ENCODE measurements at places on chromosomes 3 and 15.

DNA sequence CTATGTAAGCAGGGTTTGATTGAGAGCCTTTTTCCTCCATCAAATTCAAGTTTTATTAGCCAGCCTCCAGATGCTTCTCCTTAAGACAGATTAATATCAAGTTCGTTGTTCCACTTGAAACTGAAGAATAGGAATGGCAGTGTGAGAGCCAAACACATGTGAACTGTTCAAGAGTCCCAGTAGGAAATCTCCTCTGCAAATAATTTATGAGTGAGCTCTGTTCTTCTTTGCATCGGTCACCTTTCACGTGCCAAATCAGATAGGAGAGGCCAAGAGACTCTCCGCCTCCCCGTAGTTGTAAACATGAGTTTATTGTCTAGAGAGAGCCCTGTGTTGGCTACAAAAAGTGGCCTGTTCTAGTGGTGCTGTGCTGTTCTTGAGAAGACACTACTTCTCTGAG, 372.1 kb upstream of the NR2F2 start:
- DNase-seq, result no peak

DNA sequence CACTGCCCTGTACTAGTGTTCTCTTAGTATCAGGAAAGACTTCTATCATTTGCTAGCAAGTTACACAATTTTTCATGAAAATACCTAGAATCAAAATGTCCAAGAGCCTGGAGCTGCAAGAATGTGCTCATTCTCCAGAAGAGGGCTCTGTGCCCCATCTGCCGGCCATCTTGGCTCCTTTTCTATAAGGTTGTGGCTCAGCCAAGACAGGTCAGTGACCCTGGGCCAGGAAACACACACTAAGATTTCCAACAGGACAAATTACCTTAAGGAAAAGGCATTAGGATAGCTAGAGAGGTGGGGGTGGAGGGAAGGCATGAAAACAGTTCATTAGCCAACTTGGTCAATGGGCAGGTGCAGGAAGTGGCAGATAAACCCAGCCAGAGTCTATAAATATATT, 20.7 kb downstream of the TIMP4 start:
- DNase-seq, result no peak

DNA sequence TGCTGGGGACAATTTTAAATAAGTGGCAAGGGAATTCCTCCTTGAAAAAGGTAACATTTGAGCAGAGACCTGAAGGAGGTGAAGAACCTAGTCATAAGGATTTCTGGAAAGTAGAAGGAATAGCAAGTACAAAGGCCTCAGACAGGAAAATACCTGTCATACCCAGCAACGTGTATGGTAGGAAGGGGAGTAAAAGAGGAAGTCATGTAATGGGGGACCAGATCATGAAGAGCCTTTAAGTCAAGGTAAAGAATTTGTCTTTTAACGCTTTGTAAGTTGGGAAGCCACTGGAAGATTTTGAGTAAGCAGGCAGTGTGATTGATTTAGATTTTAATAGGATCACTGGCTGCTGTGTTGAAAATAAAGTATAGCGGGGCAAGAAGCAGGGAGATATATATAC, 43.4 kb upstream of the FAH start:
- no peak for DNase-seq

GRCh38 chr3:66106788-66107187, 68.1 kb upstream of the MAGI1 start:
- no peak for DNase-seq

GRCh38 chr15:81106560-81106959, 27.5 kb upstream of the CFAP161 start:
- DNase-seq, result no peak

DNA sequence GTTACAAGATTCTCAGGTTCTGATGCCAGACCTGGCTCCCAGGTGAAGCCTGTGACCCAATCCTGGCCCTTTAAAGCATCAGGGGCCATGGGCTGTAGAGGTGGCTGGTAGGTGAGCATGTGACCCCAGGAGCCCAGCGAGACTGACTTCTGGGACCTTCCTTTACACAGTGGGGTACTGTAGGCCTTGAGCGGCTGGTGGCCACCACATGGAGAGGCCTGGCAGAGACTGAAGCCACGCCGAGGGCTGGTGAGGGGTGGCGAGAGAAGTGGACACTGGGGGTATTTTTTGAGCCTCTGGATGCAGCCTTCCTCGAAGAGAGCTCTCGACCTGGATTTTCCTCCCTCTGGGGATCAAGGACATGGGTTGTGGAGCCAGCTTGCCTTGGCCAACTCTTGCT, 71.2 kb upstream of the ITGA11 start:
- DNase-seq, result no peak

DNA sequence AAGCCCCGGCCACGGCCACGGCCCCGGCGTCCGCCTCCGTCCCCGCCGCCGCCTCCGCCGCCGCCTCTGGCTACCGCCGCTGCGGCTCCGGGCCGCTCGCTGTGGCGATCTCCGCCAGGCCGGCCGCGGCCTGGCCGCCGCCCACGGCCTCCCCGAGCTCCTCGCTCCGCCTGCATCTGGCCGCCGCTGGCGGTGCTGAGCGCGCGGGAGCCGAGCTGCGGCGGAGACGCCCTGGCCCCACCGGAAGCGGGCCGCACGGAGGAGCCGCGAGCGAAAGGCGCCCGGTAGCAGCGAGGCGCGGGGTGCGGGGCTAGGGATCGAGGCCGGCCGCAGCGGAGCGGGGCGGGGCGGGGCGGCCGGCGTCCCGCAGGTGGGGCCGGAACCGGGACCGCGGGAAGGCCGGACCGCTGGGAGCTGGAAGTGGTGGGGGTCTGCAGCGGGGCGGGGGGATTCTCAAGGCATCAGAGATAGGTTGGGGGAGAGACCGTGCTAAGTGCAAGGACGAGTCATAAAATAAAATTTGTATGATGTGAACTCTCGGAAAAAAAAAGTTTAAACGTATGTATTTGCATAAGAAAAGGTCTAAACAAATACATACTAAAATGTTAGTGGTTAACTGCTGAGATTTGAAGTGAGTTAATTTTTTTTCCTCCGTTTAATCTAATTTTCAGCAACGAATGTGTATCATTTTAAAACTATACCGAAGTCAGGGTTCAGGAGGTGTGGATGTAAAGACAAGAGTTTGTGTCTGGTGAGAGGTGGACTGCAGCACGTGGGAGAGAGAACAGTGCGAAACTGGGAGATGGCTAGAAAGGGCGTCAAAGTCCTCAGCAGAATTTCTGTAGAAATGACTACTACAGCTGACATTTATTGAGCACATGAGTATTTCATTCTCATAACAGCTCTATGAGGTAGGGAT, at the start of gene AVEN:
Gene AVEN, minus strand, starts transcription at position 334 of the 919 bp plus-strand sequence. Its CDS starts 158 bp downstream, at position 176.
- peak; percentile 52 for DNase-seq

- DNase-seq, result no peak
Measured at GRCh38 chr15:42591238-42591934, 16.0 kb downstream of the STARD9 start.

DNA sequence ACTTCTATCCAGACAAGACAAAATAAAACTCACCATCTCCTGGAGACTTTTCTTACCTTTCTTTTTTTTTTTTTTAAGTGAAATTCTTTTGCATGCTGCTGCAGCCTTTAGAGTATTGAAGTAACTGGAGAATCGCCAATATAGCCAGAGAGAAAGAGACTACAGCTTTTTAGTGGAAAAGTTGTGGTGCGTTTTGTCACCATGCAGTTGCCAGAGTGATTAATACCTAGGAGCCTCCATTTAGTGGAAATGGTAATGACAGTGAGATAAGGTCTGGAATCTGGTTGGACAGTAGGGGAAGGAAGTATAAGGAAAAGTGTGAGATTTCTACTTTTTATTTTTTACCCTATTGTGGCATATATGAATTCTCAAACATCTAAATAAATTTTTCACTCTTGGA, 18.1 kb upstream of the PARP14 start:
- no peak for DNase-seq

DNA sequence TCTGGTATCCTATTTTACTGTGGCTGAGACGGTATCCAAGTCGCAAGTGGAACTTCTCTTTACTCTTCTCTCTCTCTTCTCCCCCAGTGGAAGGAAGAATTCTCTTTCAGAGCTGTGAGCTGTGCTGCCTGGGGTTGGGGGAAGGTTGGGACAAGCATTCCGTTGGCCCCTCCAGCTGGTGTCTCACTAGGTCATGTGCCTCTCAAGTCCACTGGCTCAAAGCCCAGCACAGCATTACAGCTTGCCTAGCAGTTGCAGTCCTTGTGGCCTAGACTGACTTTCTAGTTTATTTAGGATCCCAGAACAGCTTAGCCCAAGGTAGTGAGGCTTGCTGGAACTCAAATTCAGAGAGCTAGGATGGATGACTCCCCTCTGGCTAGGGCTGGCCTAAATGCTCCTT, 76.1 kb upstream of the SPATA16 start:
- no peak for DNase-seq

- no peak for DNase-seq
Measured at GRCh38 chr3:95752199-95752598, 1062.2 kb upstream of the EPHA6 start.

DNA sequence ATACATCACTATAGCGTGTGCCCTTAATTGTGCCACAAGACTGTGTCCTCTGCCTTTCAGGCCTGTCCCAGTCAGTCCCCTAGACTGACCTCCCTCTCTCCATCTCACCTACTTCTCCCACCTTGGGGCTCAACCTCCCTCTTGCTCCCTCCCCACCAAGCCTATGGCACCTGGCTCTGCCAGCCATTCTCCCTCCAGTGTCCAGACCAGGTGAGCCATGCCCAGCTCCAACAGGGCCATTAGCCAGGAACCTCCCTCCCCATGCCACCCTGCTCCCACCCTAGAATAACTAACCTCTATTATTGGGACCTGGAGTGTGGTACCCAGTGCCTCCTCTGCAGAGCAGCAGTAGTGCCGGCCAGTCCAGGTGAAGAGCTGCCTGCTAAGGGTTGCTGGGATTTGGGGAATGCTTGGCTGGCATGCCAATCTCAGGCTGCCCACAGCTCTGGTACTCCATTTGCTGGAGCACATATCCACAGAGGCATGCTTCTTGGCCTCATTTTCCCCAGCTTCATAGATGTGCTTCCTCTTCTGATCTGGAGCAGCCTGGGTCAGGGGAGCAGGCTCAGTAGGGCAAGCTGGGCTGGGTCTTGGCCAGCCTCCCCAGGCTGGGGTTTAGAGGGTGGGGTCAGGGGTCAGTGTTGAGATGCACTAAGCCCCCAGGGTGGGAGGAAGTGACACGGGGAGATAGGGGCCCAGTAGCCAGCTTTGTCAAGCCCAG, 38.8 kb downstream of the SAXO2 start:
- DNase-seq, result no peak

GRCh38 chr15:34673241-34673640, 81.6 kb downstream of the GJD2 start:
- DNase-seq, result no peak

GRCh38 chr3:29536016-29536758, 255.3 kb downstream of the RBMS3 start:
- no peak for DNase-seq

DNA sequence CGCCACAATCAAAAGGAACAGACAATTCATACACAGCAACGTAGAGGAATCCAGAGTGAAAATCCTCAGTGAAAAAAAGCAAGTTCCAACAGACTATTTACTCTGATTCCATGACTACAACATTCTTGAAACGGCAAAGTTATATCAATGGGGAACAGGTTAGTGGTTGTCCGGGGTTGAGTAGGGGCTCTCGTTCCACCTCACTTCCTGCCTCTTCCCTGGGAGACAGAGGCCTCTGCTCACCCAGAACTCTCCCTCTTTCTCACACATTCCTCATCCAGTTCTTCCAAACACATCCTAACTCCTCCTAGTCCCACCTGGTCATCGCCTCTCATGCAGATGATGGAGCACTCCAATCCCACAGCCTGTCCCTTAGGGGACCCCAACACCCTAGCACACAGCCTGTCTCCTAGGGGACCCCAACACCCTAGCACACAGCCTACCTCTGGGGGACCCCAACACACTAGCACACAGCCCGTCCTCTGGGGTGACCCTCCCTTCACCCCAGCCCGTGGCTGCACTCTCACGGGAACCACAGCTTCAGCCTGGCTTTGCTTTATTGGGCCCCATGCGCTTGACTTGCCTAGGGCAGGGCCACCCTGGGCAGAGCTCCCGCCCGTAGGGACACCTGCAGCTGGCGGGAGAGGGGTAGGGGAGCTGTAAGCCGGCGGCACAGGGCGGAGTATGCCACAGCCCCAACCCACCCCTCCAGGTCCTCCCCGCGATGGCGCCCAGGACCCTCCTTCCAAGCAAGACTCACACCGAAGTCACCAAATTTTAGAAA, 5.2 kb downstream of the OCA2 start:
- DNase-seq, result no peak

DNA sequence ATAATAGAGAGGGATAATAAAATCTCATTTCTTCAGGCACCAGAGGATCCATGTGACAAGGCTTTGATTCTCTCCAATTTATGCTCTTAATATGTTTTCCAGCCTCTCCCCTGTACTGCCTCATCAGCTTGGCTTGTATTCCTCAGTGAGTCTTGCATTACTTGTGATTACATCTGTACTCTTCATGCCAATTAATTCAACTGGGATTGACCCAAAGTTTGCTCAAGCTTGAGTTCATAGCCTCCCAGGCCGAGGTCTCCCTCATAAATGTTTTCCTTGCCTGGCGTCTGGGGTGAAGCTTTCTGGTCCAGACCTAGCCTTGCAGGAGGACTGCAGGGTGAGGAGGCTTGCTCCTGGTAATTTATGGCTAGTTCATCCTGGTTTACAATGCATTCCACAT, 146.9 kb downstream of the CHST2 start:
- DNase-seq, result no peak

DNA sequence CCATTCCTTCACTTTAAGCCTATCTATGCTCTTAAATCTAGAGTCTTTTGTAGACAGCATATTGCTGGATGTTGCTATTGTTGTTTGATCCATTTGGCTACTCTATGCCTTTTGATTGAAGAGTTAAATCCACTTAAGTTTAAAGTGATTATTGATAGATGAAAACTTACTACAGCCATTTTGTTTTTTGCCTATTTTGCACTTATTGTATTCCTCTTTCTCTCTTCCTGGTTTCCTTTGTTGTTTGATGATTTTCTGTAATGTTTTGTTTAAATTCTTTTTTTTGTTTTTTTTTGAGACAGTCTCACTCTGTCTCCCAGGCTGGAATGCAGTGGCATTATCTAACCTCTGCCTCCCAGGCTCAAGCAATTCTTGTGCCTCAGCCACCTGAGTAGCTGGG, 19.8 kb downstream of the IQCF6 start:
- DNase-seq, result no peak

DNA sequence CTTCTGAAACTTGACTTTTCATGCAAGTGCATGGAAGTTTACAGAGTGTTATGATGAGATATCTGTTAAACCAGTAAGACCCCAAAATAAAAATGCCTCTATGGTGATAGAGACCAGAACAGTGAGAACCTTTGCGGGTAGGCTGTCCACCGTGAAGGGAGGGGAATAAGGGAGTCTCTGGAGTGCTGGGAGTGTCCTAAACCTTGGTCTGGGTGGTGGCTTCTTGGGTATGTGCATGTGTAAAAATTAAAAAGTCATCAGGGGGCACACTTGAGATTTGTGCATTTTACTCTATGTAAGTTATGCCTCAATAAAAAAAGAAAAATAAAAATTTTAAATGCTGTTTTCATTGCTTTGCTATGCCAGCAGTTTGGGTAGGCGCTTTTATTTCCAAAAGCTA, 38.2 kb upstream of the BNC1 start:
- no peak for DNase-seq

GRCh38 chr3:71542521-71543370, 40.8 kb downstream of the FOXP1 start:
- no peak for DNase-seq

Data from stimulated activated CD4-positive, alpha-beta T cell treated with anti-CD3 and anti-CD28 coated beads, Interleukin-15, amount 100 ng/mL, for 48 hours (primary cell).